ENCODE measurements at places on chromosomes 11 and 22. TPM values are rescaled to one million over a fixed set of nuclear protein-coding genes. Genes with fewer than 3 reads are reported as not detected.

The RTN4R gene
- total RNA-seq, result 2.2 TPM

The CLDN5 gene
- total RNA-seq, result not detected

The OR56A1 gene
- total RNA-seq, result not detected

The OR51B5 gene
- total RNA-seq, result not detected

The DESI1 gene
- total RNA-seq, result 56.6 TPM

The GAB4 gene
- total RNA-seq, result not detected

The SLC29A2 gene
- total RNA-seq, result 14.4 TPM

The KLHDC7B gene
- total RNA-seq, result 5.7 TPM

GRCh38 chr11:103055221-103055890 is 36.6 kb downstream of the DCUN1D5 start:
- peaks cover 7% of the 10 kb centered on the region for H3K36me3 ChIP-seq
- H3K4me3 ChIP-seq, result no peak overlapping the region
- no peaks in the 10 kb centered on the region for H3K27me3 ChIP-seq
- DNase-seq, result no peak

GRCh38 chr11:75496305-75496752 is 29.4 kb downstream of the GDPD5 start:
- H3K36me3 ChIP-seq, result no peaks in the 10 kb centered on the region
- DNase-seq, result no peak
- no peak overlapping the region for H3K4me3 ChIP-seq
- H3K27me3 ChIP-seq, result no peaks in the 10 kb centered on the region
- H3K4me1 ChIP-seq, result peaks cover 23% of the 10 kb centered on the region
- H3K27ac ChIP-seq, result no peak overlapping the region

GRCh38 chr22:27987557-27987956 is 68.5 kb upstream of the PITPNB start:
- H3K27ac ChIP-seq, result no peak overlapping the region
- no peak for DNase-seq
- no peaks in the 10 kb centered on the region for H3K27me3 ChIP-seq
- H3K36me3 ChIP-seq, result no peaks in the 10 kb centered on the region
- H3K4me1 ChIP-seq, result peaks cover 2% of the 10 kb centered on the region
- no peak overlapping the region for H3K4me3 ChIP-seq

DNA sequence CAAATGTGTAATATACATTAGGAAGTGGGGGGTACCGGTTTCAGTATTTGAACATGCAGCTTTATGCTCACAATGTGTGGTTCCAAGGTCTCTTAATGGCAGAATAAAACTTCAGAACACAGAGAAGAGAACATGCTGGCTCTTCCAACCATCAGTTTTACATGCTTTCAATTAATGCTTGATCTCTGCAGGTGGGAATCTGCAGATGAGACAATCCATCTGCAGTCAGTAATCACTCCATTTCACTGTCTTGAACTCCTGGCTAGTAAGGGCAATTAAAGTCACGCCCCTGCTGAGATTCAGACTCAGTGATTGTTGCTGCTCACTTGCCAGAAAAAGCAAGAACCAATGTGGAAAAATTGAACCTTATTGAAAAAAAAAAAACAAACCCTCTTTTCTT is 945.7 kb downstream of the DLG2 start:
- H3K27ac ChIP-seq, result no peak overlapping the region
- DNase-seq, result no peak
- no peaks in the 10 kb centered on the region for H3K36me3 ChIP-seq
- H3K4me1 ChIP-seq, result no peaks in the 10 kb centered on the region

GRCh38 chr11:23272095-23272494 is 411.8 kb upstream of the CCDC179 start:
- DNase-seq, result no peak
- no peak overlapping the region for H3K4me3 ChIP-seq
- H3K27ac ChIP-seq, result no peak overlapping the region
- H3K36me3 ChIP-seq, result no peaks in the 10 kb centered on the region
- H3K4me1 ChIP-seq, result no peaks in the 10 kb centered on the region

- H3K4me1 ChIP-seq, result peaks cover 8% of the 10 kb centered on the region
- peaks cover 7% of the 10 kb centered on the region for H3K36me3 ChIP-seq
- DNase-seq, result no peak
- H3K4me3 ChIP-seq, result no peak overlapping the region
These were observed 19.0 kb upstream of the STK33 start for GRCh38 chr11:8613036-8613435.

DNA sequence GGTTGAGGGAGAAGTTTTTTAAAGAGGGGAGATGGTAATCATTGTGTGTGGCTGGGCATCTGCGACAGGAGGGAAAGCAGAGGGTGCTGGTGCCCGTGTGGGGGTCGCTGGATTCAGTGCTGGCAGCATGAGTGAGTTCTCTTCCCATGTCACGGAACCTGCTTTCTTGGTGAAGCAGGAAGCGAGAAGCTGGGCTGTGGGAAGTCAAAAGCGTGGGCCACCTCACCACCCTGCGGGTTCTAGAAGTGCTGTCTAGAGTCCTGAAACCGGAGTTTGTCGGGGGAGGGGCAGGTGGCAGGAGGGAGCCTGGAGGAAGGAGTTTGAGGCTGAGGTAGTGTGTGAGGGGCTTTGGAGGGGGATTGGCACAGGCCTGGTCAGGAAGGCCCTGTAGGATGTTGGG is 14.2 kb downstream of the SART1 start:
- no peaks in the 10 kb centered on the region for H3K27me3 ChIP-seq
- no peaks in the 10 kb centered on the region for H3K4me1 ChIP-seq
- no peak overlapping the region for H3K4me3 ChIP-seq
- H3K36me3 ChIP-seq, result peaks cover 42% of the 10 kb centered on the region
- H3K27ac ChIP-seq, result no peak overlapping the region

DNA sequence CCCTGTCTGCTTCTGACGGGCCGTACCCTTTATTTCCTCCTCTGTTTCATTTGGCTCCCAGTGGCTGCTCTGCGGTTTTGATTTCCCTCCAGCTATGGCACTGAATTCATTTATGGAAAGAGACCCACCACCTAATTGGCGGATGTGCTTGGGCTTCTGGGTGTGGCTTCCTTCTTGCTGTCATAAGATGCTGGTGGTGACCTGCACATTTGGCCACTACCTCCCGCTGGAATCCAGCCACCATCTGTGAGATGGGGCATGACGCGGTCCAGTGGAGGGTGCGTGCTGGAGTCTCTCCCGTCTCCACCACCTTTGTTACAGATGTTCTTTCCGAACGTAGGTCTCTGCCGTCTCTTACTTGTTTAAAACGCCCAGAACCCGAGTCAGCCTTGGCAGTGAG is 47.7 kb upstream of the FADD start:
- H3K4me3 ChIP-seq, result no peak overlapping the region
- no peak for DNase-seq
- no peak overlapping the region for H3K27ac ChIP-seq

DNA sequence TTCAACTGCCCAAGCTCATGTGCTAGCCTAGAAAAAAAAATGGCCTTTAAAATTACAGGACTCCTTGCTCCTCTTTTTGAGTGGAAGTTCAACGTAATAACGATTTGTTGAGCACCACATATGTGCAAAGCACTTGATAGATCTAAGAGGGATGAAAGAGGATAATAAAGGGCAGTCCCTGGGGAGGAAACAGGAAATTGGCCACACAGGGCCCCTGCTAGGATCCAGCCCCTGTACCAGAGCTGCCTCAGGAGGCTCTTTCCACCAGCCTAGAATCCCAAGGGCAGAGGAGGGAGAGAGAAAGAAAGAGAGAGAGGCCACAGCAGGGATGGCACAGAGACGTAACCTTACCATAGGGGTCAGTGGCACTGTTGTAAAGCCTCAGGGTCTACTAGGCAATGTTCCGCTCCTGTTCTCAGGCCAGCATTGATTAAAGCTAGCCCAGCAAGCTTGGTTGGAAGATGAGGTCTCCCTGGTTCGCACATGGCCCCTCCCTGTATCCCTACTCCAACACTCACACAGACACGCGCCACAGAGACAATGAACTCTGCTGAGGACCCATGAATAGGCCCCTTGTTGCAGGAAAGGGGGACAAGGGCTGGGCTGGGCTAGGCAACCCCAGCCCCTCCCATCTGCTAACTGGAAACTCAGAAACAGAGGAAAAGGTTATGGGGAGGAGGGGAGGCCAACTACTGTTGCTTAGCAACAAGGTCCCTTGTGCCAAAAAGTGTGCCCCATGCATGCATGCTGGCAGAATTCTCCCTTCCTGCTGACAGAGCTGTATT is at the start of gene TMPRSS5:
Gene TMPRSS5 (minus strand): TSS at position 438 of the 785 bp plus-strand sequence. CDS start 84 bp downstream, at position 354.
- DNase-seq, result no peak
- no peak within 1 kb of the TSS for H3K27ac ChIP-seq
- peaks cover 10% of the 10 kb centered on the region for H3K36me3 ChIP-seq
- no peak within 1 kb of the TSS for H3K4me3 ChIP-seq

- no peaks in the 10 kb centered on the region for H3K4me1 ChIP-seq
- DNase-seq, result no peak
- H3K27ac ChIP-seq, result no peak overlapping the region
- H3K27me3 ChIP-seq, result peaks cover 53% of the 10 kb centered on the region
- H3K4me3 ChIP-seq, result no peak overlapping the region
These were observed 26.0 kb downstream of the PKNOX2 start for GRCh38 chr11:125190566-125190965.

- no peaks in the 10 kb centered on the region for H3K4me1 ChIP-seq
- peaks cover 5% of the 10 kb centered on the region for H3K27me3 ChIP-seq
- H3K36me3 ChIP-seq, result no peaks in the 10 kb centered on the region
- H3K4me3 ChIP-seq, result no peak overlapping the region
- H3K27ac ChIP-seq, result no peak overlapping the region
These were observed 64.5 kb upstream of the NECTIN1 start for GRCh38 chr11:119793335-119793984.

GRCh38 chr22:41762980-41763779 is 37.3 kb upstream of the CCDC134 start:
- no peak overlapping the region for H3K27ac ChIP-seq
- no peak overlapping the region for H3K4me3 ChIP-seq
- peak; percentile 67 for DNase-seq
- H3K27me3 ChIP-seq, result no peaks in the 10 kb centered on the region

DNA sequence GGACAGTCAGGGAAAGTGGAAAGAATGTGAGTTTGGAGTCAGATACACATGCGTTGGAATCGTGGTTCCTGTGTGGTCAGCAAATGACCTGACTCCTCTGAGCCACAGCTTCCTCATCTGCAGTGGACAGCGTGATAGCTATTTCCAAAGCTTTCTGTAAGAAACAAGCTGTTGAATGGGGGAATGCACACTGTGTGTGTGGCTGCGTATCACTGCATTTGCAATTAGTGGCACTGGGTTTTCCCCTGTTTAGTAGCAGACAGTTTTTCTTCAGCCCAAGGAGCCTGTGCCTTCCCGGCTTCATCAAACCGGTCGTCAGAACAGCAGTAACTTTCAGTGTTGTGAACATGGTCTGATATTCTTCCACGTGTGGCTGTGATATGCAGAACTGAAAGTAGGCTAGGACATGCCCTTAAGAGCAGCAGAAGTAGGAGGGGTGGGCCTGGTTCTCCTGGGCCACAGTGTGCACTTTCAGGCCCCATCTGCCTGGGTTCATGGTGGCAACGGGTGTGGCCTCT is 121.5 kb downstream of the RRAS2 start:
- no peaks in the 10 kb centered on the region for H3K27me3 ChIP-seq
- DNase-seq, result no peak
- H3K27ac ChIP-seq, result no peak overlapping the region
- H3K36me3 ChIP-seq, result no peaks in the 10 kb centered on the region
- peaks cover 3% of the 10 kb centered on the region for H3K4me1 ChIP-seq
- H3K4me3 ChIP-seq, result no peak overlapping the region

DNA sequence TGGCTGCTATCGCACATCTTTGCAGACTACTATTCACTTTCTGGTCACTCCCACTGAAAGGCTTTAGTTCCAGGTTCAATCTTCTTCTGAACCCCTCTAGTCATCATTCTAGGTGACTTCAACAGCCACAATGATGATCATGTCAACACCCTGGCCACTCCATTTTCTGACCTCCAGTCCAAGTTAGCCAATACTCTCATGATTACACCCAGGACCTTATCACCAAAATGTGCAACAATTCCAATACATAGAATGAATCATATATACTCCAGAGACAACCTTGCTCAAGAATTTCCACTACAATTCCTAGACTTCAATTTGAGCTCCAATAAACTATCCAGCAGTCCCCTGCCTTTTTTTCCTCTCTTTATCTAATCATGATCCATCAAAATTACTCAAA is 70.7 kb downstream of the PAK1 start:
- H3K36me3 ChIP-seq, result peaks cover 6% of the 10 kb centered on the region
- peaks cover 17% of the 10 kb centered on the region for H3K4me1 ChIP-seq
- no peak overlapping the region for H3K27ac ChIP-seq

DNA sequence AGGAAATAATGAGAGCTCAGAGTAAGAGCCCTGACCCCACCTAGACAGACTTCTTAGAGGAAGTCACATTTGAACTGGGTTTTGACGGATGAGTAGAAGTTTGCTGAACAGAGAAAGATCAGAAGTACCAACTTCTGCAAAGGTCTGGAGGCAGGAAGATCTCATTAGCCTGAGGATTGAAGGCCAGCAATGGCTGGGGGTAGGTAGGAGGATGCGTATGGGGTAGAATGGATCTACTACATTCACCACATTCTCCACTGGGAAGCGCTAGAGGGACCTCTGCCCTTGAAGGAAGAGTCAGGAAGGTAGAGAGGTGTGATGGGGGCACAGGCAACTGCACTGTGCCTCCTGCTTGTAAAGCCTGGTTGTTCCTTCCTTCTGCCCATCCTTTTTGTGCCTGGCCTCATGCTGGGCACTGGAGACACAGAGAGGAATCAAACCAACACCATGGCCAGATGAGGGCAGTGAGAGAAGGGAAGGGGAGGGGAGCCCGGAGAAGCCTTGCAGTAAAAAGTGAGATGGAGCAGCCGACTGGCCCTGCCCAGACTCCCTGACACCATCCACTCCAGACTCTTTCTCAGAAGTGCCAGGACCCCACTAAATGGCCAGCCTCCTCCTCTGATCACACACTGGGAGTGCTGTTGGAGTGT is 4.9 kb downstream of the TPBGL start:
- peaks cover 16% of the 10 kb centered on the region for H3K27me3 ChIP-seq
- no peak overlapping the region for H3K4me3 ChIP-seq
- peaks cover 4% of the 10 kb centered on the region for H3K4me1 ChIP-seq
- H3K36me3 ChIP-seq, result no peaks in the 10 kb centered on the region
- DNase-seq, result no peak
- H3K27ac ChIP-seq, result no peak overlapping the region

DNA sequence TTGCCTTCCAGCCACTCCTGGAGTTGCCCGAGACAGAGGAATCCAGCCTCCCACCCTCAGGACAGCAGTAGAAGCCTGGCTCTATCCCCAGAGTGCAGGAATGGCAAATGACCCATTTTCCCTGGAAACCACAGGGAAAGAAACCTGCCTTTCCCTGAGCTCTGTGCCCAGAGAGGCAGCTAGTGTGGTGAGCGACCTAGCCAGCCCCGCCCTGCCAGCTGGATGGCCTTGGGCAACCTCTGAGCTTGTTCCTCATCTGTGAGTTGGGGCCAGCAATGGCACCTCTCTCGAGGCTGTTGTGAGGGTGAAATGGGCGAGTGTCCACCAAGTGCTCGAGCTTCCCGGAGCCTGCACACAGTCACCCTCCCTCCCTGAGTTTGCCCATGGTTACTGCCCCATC is 3.7 kb downstream of the OMP start:
- H3K36me3 ChIP-seq, result no peaks in the 10 kb centered on the region
- H3K4me1 ChIP-seq, result no peaks in the 10 kb centered on the region
- H3K27me3 ChIP-seq, result no peaks in the 10 kb centered on the region
- H3K27ac ChIP-seq, result no peak overlapping the region
